ENCODE measurements at places on chromosomes 1 and 21.

GRCh38 chr1:93750955-93751354 lies 69.3 kb upstream of the BCAR3 start:
- no peak for DNase-seq

- no peak for DNase-seq
Measured at GRCh38 chr1:247350587-247350986, 18.9 kb upstream of the ZNF496 start.

- DNase-seq: peak; percentile 34
Measured at GRCh38 chr1:12095452-12096263, 32.6 kb downstream of the TNFRSF8 start.

GRCh38 chr1:235739631-235740030 lies 90.0 kb upstream of the GNG4 start:
- DNase-seq: no peak

DNA sequence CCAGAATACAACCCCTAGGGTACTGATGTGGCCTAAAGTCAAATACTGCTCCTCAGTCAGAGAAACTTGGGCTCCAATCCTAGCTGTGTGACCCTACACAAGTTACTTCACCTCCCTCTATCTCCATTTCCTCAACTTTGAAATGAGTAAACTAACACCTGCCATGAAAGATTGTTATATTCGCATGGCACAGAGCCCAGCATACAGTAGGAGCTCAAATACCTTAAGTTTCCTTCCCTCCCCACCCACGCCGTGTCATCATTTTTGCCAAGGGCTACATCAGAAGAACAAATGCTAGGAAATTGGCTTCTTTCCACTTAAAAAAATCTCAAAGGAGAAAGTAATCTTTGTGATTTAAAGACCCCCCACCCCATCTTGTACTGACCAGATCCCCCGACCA lies 22.2 kb upstream of the ZNF362 start:
- DNase-seq: no peak

DNA sequence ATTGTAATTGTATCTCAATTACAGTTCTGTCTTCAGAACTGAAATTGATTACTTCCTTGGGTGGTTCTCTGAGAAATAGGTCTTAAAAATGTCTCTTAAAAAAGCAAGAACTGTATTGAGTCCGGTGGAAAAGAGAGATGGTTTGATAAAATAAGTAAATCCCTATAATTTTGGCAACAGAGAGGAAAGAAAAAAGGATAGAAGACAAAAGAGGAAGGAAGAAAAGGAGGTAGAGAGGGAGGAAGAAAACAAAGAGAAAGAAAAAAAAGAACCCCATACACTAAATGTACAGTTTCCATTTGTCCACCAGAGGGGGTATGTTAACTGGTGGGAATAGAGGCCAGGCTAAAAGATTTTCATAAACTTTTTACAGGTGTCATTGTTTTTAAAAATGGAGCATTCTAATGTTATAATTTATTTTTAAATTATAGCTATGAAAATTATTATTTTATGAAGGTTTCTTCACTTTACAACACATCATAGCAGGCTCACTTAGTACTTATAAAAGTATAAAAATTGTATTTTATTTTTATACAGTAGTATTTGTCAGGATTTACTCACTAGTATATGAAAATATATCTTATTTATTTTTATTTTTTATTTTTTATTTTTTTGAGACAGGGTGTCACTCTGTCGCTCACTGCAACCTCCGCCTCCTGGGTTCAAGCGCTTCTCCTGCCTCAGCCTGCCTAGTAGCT lies 2.1 kb upstream of the UBE2T start:
- peak; percentile 49 for DNase-seq

- no peak for DNase-seq
Measured at GRCh38 chr1:204302769-204303168, 57.0 kb downstream of the PLEKHA6 start.

- DNase-seq: peak; percentile 76
Measured at GRCh38 chr1:183023146-183023600, at the start of gene LAMC1. Gene LAMC1 (plus strand): TSS chr1:183023420. CDS start chr1:183023717, 297 bp downstream.

DNA sequence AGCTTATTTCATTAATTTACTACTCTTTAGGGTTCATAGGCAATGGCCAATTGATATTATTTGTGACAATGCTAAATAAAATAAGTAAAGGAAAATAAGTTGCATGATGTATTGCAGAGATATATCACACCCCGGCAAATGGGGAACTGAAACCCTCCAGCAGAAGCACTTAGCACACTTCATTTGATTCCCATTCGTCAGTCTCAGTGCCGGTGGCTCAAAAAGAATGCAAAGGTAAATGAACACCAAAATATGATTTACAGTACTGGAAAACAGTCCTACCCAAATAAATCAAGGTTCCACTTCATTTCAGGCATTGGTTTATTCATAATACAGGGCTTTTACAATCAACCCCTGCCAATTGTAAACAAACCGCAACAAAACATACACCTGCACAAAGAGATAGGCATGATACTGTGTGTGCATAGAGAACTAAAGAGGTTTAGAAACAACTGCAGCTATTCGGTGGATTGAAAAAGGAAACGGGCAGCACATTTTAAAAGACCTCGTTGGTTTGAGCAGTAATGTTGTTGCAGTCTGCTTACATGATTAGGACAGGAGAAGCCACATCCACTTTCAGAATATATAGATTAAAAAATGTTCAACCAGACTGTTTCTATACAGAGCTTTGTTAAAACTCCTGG lies 1019.2 kb downstream of the TTLL7 start:
- DNase-seq: no peak

- DNase-seq: no peak
Measured at GRCh38 chr1:235937123-235937522, 70.4 kb upstream of the LYST start.

DNA sequence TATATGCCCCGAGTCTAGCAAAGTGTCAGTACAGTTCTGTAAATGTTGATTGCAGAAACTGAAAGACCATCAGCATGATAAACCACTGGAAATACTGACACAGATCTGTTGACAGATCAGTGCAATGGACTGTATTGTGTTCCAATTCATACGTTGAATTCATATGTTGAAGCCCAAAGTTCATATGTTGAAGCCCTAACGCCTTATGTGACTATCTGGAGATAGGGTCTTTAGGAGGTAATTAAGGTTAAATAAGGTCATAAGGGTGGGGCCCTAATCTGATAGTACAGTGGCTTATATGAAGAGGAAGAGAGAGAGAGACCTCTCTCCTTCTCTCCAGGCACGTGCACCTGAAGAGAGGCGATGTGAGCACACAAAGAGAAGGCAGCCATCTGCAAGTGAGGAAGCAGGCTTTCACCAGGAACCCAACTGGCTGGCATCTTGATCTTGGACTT lies 144.7 kb downstream of the MRPL39 start:
- no peak for DNase-seq

DNA sequence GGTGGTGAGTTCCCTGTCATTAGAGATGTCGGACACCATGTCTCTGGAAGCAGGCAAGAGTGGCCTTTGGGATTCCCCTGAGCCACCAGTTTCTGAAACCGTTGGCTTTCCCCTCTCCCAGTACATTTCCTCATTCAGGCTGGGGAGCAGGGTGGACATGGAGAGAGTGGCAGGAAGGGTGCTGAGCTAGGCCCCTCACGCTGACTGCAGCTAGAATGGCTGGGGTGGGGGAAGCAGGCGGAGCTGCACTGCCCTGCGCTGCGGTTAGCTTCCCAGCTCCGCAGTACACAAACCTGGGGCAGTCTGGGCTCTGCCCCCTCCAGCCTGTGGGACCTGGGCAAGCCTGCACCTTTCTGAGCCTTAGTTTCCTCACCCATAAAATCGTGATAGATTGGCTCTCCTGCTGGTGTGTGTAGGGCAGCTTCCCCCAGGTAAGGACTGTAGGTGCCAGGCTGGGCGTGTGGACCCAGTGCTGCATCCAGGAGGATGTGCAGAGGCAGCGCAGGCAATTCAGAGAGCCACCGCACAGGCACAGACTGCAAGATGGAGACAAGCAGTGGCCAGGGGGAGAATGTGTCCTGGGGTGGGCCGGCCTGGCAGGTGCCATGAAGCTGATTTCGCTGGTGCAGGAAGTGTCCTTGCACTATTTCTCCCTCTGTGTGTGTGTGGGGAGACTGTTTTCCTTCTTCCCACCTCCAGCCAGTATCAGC lies 3.0 kb downstream of the PLA2G2F start:
- no peak for DNase-seq

GRCh38 chr21:37383086-37383485 lies 16.5 kb downstream of the DYRK1A start:
- no peak for DNase-seq

DNA sequence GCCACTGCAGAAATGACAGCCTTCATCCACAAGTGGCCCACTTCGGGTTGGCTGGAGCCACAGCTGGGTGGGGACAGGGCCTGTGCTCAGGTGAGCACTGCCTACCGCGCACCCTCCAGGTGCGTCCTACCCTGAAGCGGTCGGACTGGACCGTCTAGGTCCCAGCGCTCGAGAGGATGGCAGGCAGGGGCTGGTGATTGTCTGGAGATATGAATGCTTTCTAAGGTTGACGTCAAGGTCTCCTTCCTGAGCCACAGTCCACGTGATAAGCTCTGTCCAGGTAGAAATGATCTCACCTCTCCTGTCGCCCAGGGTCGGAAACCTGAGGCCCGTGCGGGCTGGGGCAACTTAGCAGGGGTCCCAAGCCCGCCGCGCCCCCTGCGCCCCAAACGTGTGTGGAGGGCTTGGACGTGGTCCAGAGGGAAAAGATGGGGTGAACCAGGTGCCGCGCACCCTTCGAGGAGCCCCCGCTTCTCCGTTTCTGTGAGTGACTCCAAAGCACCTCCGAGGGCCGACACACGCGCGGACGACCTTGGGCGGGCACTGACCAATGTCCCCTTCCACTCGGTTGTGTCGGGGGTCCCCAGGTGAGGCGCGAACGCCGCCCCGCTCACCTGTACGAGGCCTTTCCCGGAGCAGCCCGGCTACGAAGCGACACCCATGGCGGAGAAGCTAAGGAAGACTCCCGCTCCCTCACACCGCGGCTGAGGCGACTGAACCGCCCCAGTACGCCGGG lies 853 bp upstream of the DOP1B start:
- no peak for DNase-seq

- no peak for DNase-seq
Measured at GRCh38 chr1:207971331-207972219, 60.6 kb upstream of the CD34 start.

All from A172 (cell line).